ENCODE measurements at places on chromosomes 2 and 18.
A peak's percentile ranks its signal among the peaks of the same experiment; 100 is the strongest.

- DNase-seq = no peak
Observed at GRCh38 chr2:110946902-110947301, 173.8 kb upstream of the BCL2L11 start.

DNA sequence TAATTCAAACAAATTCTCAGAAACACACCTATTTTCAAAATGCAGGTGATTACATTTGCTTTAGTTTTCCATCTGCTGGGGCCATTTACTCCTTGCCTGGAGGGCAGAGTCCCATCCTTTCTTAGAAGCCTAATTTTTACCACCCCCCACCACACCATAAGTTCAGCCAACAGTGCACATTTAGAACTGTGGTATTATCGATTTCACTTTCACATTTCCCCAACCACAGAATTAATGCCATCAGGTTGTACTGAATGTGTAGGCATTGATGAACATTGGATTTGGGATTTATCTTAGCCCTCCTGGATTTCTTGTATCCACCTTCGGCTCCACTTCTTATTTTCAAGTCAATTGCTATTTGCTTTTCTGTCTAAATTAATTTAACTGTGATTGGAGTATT is 4.5 kb downstream of the SCYGR3 start:
- no peak for DNase-seq

DNA sequence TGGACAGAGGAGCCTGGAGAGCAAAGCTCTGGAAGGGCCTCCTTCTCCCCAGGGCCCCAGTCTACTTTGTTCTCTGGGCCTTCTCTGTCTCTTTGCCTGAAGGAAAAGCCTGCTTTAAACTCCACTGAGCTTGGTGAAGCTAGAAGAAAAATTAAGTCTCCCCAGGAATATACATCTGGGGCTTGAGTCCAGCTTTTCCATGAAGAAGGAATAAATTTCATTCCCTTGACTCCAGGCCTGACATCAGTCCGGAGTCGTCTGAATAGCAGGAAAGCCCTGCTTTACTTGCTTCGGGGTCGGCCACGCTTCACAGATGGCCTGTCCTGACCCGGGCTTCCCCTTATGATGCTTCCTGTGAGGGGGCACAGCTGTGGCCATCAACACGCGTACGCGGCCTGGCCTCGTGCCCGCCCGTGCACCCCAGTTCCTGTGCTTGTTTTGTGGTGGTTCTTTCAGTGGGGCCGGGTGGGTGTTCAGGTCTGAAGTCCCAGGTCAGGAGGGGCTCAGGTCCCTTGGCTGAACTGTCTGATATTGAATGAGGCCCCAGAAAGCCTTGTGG is 73.6 kb downstream of the ACOXL start:
- no peak for DNase-seq

GRCh38 chr2:70690846-70691245 is 77.2 kb downstream of the ADD2 start:
- no peak for DNase-seq

- DNase-seq = no peak
Observed at GRCh38 chr2:106026271-106027190, 167.6 kb downstream of the UXS1 start.

- no peak for DNase-seq
Observed at GRCh38 chr2:36333350-36334012, 22.1 kb upstream of the CRIM1 start.

- DNase-seq = no peak
Observed at GRCh38 chr2:41500895-41501294, 546.9 kb upstream of the PKDCC start.

GRCh38 chr2:96452053-96452452 is 53.1 kb downstream of the NEURL3 start:
- no peak for DNase-seq

GRCh38 chr18:68766433-68766832 is 31.4 kb upstream of the CCDC102B start:
- no peak for DNase-seq

DNA sequence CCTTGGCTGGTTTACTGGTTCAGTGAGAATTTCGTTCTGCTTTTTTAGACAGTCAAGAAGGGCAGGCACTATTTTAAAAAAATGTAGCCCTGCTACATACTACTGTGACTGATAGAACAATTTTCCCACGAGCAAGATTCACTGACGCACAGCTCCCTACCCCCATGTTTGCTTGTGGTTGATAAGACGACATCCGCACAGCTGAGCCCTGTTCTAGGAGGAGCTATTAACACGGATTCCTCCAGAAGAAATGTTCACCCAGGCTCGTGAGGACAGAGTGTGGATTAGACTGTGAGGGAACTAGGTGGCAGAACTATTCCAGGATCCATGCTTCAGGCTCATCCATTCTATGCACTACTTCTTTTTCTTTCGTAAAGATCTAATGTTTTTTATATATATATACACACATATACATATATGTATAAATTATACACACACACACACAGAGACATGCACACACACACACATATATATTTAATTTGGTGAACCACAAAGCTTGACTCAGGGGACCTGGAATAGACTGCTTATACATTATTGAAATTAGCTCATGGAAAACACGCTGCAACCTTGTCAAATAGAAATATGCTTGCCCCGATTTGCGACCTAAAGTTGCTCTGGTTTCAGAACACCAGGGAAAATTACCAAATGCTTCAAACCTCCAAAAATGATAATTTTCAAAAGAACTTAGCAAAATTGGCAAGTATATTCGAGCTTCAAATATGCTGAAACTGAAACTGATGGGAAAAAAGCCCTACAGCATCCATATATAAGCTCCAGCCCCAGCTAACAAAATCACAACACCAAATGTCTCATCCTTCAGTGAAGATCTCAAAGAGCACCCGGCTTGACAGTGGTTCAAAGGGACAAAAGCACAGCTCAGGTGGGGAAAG is 370.4 kb downstream of the SOCS6 start:
- DNase-seq = peak; percentile 1

GRCh38 chr18:28512357-28512756 is 335.4 kb upstream of the CDH2 start:
- DNase-seq = no peak

- DNase-seq = no peak
Observed at GRCh38 chr2:219446101-219446504, 11.5 kb downstream of the SPEG start.

- DNase-seq = no peak
Observed at GRCh38 chr2:236631856-236632291, 62.2 kb downstream of the ACKR3 start.

- no peak for DNase-seq
Observed at GRCh38 chr18:69895066-69896047, 52.3 kb downstream of the CD226 start.

DNA sequence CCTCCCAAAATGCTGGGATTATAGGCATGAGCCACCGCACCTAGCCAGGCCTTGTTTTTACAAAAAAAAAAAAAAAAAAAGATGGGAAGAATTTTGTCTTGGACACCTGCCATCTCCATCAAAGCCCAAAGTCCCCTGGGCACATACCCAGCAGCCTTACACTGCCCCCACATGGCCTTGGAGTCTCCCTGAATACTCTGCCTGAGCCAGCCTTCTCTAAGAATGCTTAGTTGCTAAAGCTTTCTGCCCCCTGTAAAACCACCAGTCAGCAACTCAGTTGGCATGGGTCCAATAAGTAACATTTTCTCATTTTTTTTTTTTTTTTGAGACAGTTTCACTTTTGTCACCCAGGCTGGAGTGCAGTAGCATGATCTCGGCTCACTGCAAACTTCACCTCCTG is 40.6 kb downstream of the SPC25 start:
- DNase-seq = no peak

DNA sequence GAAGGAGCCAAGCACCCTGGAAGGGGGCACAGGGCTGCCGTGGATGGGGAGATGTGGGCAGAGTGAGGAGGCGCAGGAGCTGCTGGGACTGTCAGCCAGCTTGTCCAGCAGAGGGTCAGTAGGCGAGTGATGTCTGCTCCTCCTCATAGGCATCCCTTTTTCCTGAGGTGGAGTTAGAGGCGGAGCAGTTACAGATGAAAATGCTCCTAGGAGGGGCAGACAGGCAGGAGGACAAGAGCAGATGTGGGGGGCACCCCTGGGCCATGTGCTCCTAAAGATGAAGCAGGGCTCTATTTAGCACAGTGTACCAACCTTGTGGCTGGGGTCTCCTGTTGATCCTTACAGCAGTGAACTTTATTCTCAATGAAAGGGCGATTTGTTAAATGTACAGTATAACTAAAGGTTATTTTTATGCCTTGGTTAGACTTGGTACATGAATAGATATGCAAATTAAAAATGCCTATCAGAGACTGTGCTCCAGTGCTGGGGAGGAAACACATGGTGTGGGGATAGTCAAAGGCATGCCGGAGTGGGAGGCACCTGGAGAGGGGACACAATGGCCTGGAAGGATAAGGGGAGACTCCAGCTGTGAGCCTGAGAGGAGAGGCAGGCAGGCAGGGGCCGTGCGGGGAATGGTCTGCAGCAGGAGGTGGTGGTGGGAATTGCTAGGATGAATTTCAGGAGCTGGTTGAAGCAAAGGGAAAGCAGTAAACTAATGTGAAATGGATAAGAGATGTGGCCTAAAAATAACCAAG is 175.3 kb downstream of the CLIP4 start:
- no peak for DNase-seq

GRCh38 chr2:34365932-34366331 is 766.8 kb upstream of the FAM98A start:
- DNase-seq = no peak

DNA sequence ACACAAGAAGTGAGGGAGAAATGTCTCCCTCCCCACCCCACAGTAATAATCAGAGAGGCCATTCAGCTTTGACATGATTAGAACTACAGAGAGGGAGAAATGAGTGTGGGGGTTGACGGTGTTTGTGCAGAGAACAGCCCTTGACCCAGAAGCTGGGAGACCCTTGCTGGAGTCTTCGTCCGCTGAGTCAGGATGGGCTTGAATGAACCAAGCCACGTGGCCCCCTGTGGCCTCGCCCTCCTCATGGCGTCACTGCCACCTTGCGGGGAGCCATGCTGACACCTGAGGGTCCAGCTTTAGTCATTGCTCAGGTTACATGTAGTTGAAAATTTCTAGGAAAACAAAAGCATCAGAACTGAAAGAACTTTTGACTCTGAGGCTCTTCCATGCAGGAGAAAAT is 101.2 kb downstream of the DGKD start:
- DNase-seq = no peak

GRCh38 chr18:54822872-54823845 is 5.1 kb upstream of the RAB27B start:
- DNase-seq = no peak

DNA sequence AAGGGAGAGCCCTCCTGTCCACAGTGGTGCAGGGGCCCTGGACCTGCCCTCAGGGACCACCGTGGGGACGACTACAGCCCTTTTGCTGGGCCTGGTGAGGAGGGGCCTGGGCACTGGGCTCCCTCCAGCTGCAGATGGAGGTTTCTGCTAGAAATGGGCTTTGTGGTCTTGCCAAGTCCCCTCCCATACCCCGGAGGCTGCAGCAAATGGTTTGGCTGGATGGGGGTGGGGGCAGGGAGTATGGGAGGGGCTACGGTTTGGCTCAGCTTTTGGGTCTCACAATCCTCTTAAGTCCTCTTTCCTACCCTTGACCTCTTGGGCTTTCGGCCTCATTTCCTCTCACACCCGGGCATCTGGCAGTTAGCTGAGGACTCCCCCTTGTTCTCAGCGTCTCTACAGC is 21.7 kb downstream of the TET3 start:
- no peak for DNase-seq

DNA sequence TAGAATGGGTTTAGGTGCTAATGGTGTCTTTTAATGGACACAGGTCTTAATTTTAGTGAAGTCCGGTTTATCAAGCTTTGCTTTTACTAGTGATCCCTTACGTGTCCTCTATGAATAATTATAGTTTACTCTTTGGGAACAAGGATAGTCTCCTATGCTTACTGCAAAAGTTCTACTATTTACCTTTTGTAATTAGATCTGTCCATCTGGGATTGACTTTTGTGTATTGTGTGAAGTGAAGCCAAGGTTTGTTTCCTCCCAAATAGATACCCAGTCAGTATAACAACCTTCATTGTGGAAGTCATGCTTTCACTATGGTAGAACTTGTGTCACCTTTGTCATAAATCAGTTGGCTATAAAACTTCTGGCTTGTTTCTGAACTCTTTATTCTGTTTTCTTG is 740.9 kb upstream of the CRIM1 start:
- no peak for DNase-seq

DNA sequence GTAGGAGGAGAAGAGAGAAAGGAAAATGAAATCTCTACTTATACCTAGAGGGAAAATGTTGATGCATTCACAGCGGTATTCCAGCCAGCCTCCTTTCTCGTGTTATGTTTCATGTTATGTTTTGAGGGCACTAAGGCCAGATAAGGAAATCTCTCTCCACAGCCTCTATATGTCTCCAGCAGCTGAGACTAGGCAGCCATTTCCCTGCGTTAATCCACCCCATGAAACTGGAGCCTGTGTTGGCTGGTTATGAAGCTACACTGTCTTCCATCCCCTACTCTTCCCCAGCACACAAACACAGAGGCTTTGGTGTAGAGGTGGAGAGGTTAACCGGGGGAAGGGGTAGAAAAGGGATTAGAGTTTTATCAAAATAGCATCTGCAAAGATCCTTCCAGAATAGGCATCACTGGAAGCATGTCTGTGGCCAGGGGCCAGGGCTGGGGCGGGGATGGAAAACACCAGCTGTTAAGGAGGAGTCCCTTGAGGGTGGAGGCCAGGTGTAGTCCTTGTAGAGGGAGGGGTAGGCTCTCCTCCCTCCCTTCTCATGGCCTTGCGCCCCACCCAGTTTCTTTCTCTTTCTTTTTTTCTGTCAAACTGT is 100.9 kb upstream of the TNP1 start:
- DNase-seq = no peak

GRCh38 chr2:13480057-13480456 is 763.3 kb downstream of the TRIB2 start:
- no peak for DNase-seq

DNA sequence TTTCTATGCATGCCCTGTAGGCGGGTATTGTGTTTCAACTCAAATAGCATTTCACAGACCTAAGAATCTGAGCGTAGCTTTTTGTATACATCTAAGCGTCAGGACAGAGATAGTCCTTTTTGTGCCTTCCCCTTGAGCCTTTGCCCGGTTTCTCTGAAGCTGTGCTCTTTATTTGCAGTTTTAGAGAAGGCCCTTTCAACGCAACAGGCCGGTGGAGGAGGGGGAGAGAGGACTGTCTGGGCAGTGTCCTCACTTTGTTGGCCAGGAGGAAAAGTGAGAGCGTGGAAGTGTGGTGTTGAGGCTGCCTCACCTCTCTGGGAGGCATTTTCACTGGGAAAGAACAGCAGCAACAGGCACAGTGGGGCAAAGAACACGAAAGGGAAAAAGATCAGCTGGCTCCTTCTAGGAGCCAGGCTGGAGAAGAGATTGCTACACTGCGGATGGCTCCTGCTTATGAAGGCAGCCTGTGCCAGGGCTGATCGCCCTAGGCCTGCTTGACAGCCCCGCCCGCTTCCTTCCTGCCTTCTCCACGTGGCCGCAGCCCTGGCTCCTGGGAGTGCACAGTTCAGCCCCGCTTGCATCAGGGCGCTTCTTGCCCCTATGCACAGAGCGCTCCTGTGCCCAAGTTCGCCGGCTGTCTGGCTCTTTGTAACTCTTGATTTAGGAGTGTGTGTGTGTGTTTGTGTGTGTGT is 195.6 kb upstream of the POU3F3 start:
- no peak for DNase-seq

DNA sequence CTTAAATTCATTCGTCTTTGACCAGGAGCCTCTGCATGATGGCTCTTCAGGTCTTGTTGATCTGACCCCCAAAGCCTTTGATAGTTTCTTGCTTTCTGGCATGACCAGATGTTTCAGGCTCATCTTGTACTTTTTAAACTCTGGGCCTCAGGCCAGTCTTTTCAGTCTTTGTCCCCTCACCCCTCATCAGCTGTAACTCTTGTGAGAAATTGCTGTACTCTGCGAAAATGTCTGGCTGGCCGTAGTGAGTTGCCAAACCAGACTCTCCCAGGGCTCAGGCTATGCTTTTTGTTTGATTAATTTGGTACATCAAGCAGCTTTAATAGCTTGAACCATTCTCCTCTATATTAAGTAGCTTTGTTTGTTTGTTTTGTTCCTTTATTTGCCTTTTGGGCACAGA is 75.9 kb downstream of the BABAM2 start:
- DNase-seq = no peak
